ENCODE measurements at places on chromosomes 11 and 22.

DNA sequence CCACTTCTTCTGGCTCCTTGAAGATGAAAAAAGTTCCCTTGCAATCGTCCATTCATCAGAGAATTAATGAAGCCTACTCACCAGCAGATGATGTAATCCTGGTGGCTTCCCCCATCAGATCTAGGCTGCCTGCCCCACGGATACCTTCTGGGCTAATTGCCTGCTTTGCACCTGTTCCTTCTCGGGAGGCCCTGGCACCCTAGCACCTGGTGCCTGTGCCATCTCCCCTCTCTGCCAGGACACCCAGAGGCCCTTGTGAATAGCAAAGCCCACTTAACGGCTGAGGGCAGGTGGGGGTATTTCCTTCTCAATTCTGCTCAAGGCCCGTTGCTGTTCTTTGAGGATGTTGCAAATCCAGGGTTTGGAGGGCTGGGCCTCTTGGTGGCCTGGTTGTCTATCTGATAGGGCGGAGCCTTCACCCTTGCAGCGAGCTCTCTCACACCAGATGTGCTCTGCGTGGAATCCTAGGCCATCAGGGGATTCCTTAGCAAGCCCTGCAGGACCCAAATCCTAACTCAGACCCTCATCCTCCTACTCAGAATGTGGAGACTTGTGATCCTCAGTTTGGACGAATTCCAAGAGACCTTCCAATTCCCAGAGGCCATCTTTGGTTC lies at the start of gene LMO2:
LMO2 (minus strand) TSS at position 363 of the 614 bp plus-strand sequence. CDS start 22,360 bp downstream, outside the sequence.
- DNase-seq: no peak

DNA sequence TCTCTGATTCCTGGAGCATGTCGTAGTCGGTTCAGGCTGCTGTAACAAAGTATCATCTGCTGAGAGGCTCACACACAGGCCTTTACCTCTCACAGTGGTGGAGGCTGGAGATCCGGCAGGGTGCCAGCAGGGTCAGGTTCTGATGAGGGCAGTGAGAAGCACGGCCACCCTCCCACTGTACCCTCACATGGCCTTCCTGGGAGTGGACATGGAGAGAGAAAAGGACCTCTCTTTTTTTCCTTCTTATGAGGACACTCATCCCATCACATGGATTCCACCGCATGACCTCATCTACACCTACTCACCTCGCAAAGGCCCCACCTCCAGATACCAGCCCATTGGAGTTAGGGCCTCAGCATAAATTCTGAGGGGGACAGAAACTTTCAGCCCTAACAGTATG lies 99.5 kb downstream of the BCR start:
- no peak for DNase-seq

DNA sequence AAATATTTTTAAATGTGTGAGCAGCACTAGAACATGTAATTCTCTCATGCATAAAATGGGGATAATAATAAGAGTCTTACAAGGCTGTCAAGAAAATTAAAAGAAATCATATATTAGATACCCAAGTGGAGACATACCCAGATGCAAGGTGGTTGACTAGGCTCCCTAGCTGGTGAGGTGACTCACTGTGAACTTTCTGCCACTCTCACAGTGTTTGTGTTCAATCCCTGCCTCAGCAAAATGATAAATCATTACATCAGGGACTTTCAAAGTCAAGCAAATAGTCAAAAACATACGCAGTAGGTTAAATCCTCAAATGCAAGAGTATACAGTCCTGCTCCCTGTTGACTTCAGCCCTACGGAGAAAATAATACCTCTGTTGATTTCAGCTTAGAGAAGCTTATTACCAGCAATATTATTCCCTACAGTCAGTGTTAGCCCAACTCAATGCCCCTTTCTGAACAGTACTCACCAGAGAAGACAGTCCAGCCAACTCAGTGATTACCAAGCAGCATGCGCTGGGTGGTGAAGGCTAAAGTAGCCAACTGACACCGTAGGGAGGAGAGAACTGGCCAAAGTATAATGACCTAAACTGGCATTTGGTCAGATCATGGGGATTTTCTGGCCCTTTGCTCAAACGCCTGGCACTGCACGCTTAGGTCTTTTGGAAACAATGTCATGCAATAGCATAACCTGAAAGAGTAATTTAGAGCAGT lies 73.1 kb upstream of the BARX2 start:
- no peak for DNase-seq

GRCh38 chr22:31488988-31489617 lies 539 bp downstream of the EIF4ENIF1 start:
- DNase-seq: peak; percentile 23

DNA sequence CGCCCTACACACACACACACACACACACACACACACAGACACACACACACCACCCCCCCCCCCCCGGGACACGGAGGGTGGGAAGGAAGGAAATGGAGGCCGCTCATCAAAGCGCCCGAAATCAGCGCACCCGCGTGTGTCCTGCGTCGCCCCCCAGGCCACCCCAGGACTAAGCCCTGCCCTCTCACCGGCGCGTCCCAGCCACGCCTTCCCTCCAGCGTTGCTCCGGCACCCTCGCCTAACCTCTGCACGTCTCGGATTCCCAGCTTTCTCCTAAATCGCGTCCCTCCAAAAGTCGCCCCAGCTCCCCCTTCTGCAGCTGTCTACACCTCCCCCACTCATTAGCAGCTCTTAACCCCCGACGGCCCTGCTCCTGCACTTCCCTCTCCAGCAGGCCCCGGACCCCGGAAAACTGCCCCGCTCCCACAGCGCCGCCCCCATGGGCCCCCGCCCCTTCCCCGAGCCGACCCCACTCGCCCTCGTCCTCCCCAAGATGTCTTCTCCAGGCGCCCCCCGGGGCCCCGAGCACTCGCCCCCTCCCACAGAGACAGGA lies 557 bp downstream of the PACSIN2 start:
- peak; percentile 14 for DNase-seq

DNA sequence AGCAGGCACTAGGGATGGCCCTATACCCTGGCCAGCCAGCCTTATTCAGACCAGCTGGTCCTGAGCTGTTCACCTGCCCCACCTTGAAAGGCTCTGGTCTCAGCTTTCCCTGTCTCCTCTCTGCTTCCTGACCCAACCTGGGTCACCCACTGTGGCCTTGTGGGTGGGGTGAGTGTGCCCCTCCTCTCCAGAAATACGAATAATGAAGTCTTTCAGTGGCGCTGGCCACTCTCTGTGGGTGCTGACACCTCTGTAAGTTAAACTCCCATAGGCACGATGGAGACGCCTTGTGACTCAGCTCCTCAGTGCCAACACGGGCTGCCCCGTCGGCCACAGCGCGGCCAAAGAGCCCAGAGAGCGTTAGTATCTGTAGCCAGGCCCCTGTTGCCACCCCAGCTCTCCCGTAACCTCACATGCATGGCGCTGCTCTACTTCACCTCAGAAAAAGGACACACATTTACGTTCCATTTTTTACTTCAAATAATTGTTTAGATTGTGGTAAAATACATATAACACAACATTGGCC lies 74.6 kb upstream of the SEPTIN5 start:
- DNase-seq: no peak

GRCh38 chr11:129410395-129410960 lies 34.8 kb downstream of the BARX2 start:
- DNase-seq: no peak

DNA sequence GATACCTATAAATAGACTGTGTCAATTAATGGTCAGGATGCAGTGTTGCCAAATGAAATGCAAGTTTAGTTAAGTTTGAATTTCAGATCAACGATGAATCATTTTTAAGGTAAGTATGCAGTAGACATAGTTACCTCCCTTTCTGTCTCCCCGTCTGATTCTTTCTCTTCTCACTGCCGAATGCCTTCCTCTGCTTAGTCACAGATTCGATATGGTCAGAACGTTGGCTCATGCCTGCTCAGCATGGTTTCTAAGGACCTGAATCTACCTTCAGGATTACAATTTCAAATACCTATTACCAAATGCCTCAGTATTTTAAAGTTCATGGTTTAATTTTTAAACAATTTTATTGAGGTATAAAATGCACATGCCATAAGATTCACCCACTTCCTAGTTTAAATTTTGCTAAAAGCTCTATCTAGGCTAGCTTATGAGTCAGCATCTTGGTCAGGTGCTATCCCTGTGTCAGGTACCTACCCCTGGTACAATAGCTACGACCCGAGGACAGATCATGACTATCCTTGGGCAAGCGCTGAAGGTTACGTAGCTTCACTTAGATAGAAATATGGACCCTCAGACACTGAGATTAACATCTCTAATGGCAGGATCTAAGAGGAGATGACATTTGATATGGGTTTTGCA lies 78.2 kb upstream of the SPON1 start:
- DNase-seq: no peak

GRCh38 chr11:71976551-71976950 lies 22.2 kb upstream of the IL18BP start:
- DNase-seq: no peak

- DNase-seq: no peak
Observed at GRCh38 chr11:73818846-73819245, 31.2 kb downstream of the MRPL48 start.

GRCh38 chr11:120688163-120688562 lies 176.6 kb downstream of the GRIK4 start:
- no peak for DNase-seq

GRCh38 chr22:47374273-47374771 lies 611.9 kb downstream of the TBC1D22A start:
- no peak for DNase-seq

GRCh38 chr11:81787584-81788049 lies 946.0 kb downstream of the FAM181B start:
- DNase-seq: peak; percentile 60

DNA sequence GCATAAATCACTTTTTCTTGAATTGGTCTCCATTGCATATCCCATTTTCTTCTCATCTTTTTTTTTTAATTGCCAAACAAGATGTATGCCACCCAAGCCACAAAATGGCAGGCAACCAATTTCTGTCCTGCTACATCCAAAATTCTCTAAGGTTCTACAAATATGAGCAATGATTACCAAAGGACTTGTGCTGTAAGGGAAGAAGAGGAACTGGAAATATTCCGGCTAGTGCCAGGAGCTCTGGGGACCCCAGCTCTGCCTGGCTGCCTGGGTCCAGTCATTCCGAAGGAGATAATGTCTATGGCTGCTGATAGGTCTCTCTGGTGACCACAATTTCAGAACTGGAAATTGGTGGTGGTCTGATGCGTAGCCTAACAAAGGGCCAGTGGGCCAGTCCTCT lies 17.1 kb upstream of the SNX32 start:
- DNase-seq: no peak

DNA sequence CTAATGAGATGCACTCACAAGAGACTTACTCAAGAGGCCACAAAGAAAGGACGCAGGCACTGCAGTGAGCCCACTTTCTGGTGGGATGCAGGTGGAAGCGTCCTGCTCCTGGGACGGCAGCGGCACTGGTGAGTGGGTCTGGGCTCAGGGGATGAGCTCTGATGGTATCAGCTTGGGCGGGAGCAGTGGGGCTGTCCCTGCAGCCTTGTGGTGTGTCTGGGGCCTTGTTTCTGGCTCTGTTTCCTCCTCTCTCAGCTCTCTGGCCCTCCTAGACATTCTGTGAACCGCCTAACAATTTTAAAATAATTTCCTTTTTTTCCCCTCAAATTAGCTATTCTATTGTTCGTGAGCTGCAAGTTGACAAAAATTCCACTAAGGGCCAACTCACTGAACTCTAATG lies 8.8 kb upstream of the ST14 start:
- DNase-seq: no peak

- DNase-seq: peak; percentile 52
Observed at GRCh38 chr11:112226831-112227401, 688 bp downstream of the PTS start.

GRCh38 chr11:108160970-108161566 lies 39.7 kb downstream of the ACAT1 start:
- DNase-seq: peak; percentile 55

GRCh38 chr11:35236667-35237003 lies 97.7 kb downstream of the CD44 start:
- DNase-seq: no peak

DNA sequence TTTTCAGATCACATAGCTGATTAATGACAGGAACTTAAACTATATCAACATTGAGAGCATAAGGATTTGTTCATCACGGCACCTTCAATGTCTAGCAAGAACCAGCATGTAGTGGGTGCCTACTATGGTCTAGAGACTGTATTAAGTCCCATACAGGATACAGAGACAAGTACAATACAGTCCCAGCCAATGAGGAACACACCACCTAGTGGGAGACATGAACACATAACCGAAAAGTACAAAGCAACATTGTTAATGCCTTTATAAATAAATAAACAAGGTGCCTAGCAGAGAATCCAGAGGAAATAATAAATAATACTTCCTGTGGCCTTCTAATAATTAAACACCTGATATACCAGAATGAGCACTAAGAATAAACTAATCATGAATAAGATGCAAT lies 87.7 kb upstream of the OPCML start:
- DNase-seq: no peak
